ENCODE measurements at places on chromosomes 3 and 15.

GRCh38 chr3:9891072-9891622 is 737 bp downstream of the JAGN1 start:
- DNase-seq, result no peak

GRCh38 chr3:94481226-94481898 is 418.5 kb downstream of the NSUN3 start:
- DNase-seq, result no peak

DNA sequence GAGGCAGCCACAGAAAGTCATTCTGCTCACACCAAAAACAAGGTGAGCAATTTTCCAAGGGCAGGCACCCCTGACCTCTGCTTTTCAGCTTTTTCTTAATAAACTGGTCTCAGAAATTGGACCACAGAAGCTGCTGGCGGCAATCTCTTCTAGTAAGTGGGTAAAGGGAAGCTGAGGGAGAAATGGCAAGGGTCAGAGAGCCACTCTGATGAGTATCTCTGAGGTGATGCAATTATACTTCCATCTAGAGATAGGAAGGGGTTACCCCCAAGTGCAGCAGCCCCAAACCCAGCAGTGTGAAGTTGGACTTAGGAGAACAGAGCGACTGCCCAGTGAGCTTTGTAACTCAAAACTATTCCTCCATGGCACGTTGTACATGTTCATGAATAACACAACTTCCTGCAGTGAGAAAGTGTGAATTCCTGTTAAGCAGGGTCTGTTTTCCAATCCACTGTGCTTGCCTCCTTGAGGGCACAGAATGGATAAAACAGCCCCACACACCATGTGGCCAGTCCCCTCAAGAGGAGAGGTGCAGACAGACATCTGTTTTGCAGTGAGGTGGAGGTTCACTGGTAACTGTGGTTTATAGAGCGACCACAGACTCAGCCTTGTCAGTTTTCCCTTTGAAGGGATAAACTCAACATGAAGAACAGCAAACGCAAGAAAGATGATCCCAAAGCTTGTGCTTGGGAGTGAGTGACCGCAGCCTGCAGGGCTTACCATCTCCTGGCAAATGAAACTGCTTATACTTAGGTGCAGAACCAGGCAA is 683.4 kb upstream of the CFAP20DC start:
- no peak for DNase-seq

GRCh38 chr15:34018021-34018645 is 20.9 kb downstream of the AVEN start:
- no peak for DNase-seq

GRCh38 chr3:190863119-190863465 is 598 bp upstream of the GMNC start:
- DNase-seq, result no peak

- peak; percentile 9 for DNase-seq
Observed at GRCh38 chr15:97521381-97522285, 438.9 kb upstream of the ARRDC4 start.

- peak; percentile 92 for DNase-seq
Observed at GRCh38 chr3:181700168-181701087, 11.3 kb upstream of the SOX2 start.

DNA sequence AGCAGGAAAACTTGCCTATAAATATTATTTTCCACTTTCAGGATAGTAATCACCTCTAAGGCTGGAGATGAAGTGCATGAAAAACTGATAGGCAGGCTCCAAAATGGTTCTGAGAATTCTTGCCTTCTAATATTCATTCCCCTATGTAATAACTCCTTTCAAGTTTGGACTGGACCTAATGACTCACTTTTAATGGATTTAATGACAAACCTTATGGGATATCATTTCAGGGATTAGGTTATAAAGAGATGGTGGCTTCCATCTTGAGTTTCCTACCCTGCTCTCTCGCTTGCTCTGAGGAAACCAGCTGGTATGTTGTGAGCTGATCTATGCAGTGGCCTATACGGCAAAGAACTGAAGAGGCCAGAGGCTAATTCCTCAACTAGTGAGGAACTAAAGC is 192.0 kb downstream of the BCHE start:
- DNase-seq, result no peak

- DNase-seq, result no peak
Observed at GRCh38 chr3:137332297-137332696, 374.5 kb downstream of the IL20RB start.

- no peak for DNase-seq
Observed at GRCh38 chr3:78221300-78221699, 1181.4 kb downstream of the ROBO2 start.

GRCh38 chr15:67843571-67844387 is 3.9 kb upstream of the RNU6-1 start:
- no peak for DNase-seq

DNA sequence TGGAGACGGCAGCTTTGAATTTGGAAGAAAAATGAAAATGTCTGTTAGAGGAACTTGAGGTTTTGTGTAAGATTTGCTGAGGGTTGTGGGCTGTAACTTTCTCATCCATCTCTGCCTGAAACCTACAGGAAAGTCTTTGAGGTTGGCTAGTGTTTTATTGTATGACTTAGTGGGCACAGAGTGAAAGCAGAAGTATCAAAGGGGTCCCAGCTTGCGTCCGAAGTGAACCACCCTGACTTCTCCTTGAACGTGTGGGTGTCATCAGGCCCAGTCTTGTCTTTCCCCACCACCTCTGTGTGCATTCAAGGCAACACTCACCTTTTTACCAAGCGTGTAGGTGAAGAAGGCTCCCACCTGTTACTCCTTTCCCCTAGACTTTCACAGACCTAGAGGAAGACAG is 682.1 kb upstream of the CFAP20DC start:
- no peak for DNase-seq

GRCh38 chr3:124777762-124778470 is 47.7 kb downstream of the UMPS start:
- no peak for DNase-seq

DNA sequence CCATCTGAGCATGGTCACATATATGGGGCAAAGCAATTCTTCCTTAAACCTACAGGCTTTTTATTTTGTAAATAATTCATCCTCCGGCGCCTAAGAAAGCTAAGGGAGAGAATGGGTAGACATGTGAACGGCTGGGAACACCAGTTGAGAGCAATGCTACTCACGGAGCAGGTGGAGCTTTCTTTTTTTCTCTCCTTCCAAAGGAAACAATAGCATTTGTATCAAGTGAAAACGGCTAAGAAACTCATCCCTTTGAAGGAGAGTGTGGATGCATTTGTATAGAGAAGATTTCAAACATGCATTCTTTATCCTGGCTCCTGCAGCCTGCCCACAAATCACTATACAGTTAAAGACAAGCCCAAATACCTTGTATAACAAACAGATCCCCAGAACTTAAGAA is 637.8 kb downstream of the MAGI1 start:
- DNase-seq, result no peak

GRCh38 chr3:77906102-77906709 is 866.3 kb downstream of the ROBO2 start:
- DNase-seq, result no peak

GRCh38 chr3:43316783-43317460 is 30.6 kb downstream of the SNRK start:
- no peak for DNase-seq

DNA sequence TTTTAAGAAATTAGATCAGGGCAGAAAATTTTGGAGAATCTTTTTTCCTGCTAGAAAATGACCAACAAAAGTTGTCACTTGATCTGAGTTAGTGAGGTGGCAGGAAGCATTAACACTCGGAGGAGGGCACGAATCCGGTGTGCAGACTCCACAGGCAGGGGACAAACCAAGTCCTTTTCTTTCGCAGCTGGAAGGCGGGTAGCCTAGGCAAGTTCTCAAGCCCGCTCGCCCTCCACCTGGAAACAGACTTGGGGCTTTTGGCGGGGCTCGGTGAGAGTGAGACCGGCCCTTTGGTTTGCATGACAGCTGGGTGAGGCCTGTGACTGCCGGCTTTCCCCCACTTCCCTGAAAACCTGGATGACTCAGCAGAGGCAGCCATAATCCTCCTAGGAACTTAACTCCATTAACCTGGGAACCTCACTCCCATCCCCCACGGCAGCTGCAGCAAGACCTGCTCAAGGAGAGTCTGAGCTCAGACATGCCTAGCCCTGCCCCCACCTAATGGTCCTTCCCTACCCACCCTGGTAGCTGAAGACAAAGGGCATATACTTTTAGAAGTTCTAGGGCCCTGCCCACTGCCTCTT is 134.8 kb downstream of the MFSD1 start:
- DNase-seq, result no peak

- DNase-seq, result no peak
Observed at GRCh38 chr3:138066383-138066782, 49.0 kb downstream of the DZIP1L start.

- DNase-seq, result no peak
Observed at GRCh38 chr3:111581403-111582119, 13.6 kb downstream of the ZBED2 start.

GRCh38 chr15:82139823-82140268 is 94.0 kb upstream of the MEX3B start:
- peak; percentile 71 for DNase-seq

DNA sequence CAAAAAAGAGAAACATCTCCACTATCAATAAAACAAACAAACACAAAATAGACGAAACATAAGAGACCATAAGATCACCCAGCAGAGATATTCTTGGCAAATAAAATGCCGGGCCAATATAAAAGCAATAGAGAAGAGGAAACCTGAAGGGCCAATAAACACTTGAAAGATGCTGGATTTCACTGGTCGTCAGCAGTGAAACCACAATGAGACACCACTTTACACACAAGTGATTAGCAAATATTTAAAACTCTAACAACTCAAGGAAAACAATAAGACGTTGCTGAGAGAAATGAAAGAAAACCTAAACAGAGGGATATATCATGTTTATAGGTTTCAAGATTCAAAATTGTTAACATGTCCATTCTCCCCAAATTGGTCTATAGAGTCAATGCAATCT is 148.5 kb downstream of the WDR76 start:
- DNase-seq, result no peak

DNA sequence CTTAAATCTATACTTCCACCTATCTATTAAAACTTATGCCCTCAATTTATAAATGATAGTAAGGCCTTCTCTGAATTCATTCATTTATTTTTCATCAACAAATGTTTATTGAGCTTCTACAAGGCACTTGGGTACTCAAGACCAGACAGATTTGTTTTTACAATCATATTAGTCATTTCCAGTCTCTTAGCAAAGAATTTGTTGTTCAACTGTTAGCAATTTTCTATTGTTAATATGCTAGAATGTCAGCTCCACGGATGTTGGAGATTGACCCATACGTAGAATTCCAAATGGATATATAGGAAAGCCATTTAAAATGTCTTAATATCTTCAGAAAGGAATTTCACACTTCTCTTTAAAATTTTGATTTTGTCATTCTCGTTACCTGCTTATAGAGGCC is 36.7 kb downstream of the ZBTB38 start:
- no peak for DNase-seq

DNA sequence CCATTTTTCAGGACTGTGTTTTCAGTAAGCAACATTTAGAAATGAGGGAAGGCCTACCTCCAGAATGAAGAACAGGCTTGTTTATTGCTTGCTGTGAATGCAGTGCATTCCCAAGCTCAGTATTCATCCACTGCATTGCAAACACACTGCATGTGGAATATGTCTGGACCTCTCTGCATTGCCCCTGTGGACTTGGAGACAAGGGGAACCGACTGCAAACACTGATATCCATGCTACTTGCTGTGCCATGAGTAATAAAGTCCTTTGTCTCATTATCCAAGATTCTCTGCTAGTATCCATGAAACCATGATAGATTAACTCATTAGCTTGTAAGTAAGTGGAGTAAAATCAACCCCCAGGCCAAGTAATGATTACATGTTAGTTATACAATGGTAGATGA is 301.2 kb upstream of the NR2E3 start:
- DNase-seq, result no peak

- no peak for DNase-seq
Observed at GRCh38 chr3:120791913-120792312, 49.4 kb downstream of the GTF2E1 start.

- DNase-seq, result no peak
Observed at GRCh38 chr3:179072100-179072438, 460 bp upstream of the ZMAT3 start.

Measured in T47D (cell line).